ENCODE measurements at places on chromosomes 4 and X.

DNA sequence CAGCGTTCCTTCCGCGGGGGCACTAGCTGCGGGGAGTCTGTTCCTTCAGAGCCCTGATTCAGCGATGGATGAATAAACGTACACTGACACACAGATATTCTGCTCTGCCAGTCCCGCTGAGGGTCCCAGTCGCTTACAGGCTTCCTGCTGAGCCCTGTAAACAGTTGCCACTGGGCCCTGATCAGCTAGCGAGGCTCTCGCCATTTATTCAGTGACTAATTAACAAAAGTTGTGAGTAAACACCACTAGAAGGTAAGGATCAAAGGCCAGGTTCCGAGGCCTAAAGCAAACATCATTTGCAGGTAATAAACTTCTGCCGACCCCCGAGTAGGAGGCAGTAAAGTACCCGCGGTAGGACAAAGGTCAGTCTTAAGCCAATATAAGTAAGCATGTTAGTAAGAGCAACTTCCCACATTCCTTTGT lies 442.6 kb upstream of the GALNT7 start:
- no peak for DNase-seq

DNA sequence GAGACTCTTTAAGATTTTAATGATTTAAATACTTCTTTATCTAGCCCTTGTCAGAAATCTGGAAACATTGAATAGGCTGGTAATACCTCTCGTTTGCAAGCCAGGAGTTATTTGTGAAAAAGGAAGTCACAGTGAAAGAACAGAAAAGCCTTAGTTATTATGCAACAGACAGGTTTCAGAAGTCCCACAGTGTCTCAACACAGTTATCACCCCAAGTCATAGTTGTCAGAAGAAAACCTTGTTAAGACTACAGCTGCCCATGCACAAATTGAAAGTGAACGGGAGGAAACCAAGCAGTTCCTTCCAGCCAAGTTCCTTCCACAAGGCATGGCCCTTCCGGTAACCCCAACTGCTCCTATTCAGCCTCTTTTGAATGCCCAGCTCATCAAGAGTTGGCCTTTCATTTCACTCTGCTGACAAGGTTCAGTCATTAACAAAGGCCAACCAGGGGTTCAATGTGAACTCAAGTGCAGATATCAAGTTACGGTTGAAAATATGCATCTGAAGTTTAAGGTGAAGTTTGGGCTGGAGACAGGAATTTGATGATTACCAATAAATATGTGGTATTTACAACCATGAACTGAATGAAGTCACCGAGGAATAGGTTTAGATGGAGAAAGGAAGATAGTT lies 15.6 kb downstream of the ALPK1 start:
- DNase-seq: no peak

GRCh38 chr4:158912806-158913205 lies 144.0 kb downstream of the FNIP2 start:
- DNase-seq: no peak

- no peak for DNase-seq
These were observed 230.9 kb upstream of the TEX13A start for GRCh38 chrX:105451401-105451800.

GRCh38 chr4:20354120-20354519 lies 102.4 kb downstream of the SLIT2 start:
- no peak for DNase-seq

GRCh38 chr4:174214101-174214878 lies 69.2 kb downstream of the FBXO8 start:
- no peak for DNase-seq

GRCh38 chr4:58658701-58659100 lies 1548.5 kb upstream of the IGFBP7 start:
- no peak for DNase-seq

DNA sequence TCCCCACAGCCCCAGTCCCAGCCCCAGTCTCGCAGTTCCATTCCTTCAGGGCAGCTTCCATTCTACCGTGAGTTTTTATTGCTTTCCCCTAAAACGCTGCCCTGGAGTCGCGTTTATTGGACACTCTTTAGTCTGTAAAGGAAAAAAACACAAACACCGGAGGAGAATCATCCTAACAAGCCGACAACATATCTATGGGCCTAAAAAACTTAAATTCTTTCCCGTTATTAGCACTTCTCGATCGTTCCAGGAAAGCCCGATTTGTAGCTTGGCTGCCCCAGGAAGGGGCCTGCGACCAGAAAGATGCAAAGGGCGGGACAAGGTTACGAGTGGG lies 178.5 kb downstream of the CBR4 start:
- DNase-seq: no peak

DNA sequence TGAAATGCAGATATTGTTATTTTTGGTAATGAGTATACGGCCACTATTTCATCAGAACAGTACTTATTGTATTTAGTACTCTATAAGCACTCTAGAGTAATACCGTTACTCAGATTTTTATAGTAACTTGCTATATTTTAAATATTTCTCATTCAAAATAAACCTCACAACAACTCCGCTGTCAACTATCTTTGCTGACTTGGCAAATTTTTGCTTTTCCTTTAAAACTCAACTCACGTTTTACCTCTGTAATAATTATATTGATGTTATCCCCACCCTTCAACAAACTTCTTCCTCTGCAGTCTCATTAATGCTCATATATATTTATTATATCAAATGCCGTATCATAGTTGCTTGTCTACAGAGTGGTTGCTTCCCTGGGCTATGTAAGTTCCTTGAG lies 9.0 kb downstream of the JCHAIN start:
- no peak for DNase-seq

DNA sequence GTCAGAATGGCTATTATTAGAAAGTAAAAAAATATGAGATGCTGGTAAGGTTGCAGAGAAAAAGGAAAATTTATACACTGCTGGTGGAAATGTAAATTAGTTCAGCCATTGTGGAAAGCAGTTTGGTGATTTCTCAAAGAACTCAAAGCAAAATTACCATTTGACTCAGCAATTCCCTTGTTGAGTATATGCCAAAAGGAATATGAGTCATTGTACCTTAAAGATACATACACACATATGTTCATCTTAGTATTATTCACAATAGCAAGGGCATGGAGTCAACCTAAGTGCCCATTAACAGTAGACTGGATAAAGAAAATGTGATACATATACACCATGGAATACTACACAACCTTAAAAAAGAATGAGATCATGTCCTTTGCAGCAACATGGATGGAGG lies 148.2 kb downstream of the COMMD8 start:
- no peak for DNase-seq

- DNase-seq: no peak
These were observed 51.8 kb downstream of the TMPRSS11E start for GRCh38 chr4:68499021-68499420.

DNA sequence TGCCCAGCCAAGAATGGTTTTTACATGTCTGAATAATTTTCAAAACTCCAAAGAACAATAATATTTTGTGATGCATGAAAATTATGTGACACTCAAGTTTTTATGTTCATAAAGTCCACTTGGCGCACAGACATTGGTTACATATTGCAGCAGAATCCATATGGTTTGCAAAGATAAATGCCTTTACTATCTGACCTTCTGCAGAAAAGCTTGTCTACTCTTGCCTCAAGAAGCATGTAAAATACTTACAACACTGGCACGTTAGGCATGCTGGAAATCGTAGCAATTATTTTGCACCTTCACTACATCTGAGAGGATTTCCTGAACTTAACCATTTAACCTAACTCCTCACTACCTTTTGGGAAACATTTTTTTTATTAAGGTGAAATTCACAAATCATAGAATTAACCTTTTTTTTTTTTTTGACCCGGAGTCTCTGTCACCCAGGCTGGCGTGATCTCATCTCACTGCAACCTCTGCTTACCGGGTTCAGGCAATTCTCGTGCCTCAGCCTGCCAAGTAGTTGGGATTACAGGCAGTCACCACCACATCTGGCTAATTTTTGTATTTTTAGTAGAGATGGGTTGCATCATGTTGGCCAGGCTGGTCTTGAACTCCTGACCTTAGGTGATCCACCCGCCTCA lies 3.5 kb upstream of the XG start:
- DNase-seq: no peak

DNA sequence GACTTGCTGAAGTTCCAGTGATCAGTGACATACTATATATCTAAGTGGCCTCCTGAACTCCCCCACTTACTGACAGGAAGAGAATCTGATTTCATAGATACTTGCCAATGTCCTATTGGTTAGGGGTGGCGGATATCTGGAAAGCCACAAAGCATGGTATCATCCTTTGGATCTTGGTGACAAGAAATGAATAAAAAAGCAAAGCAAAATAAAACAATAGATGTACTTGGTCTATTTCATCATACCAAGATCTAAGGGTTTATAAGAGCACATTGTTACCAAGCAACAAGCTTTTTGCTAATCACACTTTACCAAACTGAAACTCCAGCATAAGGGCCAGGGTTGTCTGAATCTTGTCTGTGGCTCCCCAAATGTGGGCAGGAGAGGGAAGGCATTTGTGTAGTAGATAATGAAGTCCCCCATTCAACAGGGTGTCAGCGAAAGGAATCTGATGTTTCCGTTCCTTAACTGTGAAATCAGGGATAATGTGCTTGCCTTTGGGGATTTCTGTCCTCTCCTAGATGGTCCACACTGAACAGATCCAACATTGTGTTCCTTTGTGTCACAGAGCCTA lies 125.0 kb upstream of the SMIM10 start:
- DNase-seq: no peak

GRCh38 chr4:141788169-141788915 lies 152.0 kb downstream of the IL15 start:
- DNase-seq: no peak

DNA sequence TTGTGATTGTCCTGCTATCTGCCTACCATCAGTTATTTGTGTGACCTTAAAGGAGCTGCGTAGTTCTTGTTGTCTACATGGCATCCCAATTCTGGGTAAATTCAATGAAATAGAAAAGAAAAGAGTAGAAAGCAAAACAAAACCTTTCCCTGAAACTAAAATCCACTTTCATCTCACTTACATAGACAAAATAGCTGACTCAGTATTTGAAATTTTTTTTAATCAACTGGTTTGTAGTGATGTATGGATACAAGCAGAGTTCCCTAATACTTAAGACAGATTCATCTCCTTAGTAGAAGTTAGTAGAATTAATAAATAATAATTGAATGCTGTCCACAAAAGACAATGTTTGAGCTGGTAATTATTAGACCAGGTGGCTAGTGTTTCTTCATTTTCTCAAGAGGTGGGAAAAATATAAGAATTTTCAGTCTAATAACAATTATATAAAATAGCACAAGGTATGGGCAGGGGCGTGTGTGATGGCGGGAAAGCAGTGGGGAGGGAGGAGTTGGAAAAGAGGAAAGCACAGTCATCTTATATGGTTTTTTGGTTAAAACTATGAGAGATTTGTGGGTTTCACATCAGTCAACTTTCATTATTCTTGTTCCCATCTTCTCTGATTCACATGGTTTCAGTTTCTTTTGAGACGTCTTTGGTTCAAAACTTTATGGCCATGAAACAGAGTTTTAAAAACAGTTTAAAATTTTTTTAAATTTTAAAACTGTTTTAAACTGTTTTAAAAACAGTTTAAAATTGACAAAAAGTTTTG lies 275.2 kb downstream of the SPRY1 start:
- DNase-seq: no peak

DNA sequence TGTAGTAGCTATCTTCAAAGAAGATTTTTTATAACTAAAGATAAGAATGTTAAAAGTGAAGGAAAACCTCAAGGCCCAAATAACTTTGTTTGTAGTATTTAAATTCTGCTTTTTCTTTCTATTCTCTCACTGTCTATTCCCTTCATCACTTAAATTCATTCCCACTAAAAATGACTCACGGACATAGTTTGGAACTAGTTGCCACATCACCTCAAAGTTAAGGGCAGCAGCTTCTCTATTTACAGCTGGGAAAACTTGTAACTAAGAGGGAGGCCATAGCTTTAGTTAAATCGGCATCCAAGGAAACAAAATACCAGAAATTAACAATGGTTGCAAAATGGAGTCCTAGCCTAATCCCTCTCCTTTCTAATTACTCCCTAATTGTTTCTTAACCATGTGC lies 325.4 kb upstream of the MAGEB2 start:
- no peak for DNase-seq

DNA sequence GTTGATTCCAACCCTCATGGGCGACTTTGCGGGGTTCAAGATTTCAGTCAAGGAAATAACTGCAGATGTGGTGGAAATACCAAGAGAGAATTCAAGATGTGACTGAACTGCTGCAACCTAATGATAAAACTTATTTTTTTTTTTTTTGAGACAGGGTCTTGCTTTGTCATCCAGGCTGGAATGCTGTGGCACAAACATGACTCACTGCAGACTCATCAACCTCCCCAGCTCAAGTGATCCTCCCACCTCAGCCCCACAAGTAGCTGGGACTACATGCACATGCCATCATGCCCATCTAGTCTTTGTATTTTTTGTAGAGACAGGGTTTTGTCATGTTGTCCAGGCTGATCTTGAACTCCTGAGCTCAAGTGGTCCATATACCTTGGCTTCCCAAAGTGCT lies 19.5 kb upstream of the WDFY3 start:
- DNase-seq: no peak

DNA sequence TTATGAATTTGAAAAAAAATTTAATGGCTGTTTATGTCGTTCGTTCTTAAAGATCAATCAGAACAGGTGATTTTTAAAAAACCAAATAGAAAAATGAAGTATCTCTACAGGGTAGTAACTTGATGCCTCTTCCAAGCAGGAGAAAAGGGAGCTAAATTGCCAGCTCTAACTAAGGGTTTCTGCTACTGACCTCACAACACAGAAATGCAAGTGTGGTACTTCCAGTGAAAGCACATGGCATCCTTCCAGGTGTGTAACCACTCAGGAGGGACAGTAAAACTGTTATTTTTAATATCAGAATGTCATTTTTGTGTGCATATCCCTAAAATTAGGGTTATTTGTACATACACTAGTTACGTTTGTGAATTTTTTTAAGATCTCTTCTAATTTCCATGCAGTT lies 116.8 kb upstream of the ZCCHC13 start:
- DNase-seq: no peak

DNA sequence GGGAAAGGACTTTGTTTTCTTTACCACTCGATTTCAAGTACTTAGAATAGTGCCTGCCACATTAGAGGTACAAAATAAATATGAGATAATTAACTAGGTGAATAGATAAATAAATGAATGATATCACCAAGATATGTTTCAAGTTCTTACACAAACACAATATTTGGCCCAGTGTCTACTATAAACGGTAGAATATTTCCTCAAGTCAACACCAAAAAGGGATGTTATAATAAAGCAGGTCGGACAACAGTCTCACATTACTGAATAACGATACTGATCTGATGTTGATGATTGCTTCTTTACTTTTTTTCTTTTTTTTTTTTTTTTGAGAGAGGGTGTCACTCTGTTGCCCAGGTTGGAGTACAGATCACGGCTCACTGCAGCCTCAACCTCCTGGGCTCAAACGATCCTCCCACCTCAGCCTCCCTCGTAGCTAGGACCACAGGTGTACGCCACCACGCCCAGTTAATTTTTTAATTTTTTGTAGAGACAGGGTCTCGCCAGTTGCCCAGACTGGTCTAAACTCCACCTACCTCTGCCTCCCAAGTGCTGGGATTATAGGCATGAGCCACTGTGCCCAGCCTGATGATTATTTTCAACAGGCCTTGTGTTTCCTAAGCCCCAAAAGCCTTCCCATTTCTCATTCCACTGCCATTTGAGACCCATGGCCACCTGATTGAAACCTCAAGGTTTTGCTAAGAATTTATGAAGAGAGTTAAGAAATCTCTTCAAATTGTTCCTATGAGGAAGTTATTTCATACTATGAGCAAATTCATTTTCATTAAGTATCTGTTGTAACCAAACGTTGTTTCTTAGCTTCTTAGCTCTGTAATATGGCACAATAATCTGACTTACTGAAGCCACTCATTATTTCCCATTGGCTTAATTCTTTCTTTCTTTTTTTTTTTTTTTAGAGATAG lies 2.3 kb downstream of the MANBA start:
- DNase-seq: no peak

All from NCI-H510A (cell line).